ENCODE measurements at places on chromosomes 4 and X. TPM values are rescaled to one million over a fixed set of nuclear protein-coding genes. Genes with fewer than 3 reads are reported as not detected.

ZFP42 gene
- not detected for total RNA-seq

SYN1 gene
- 0.35 TPM for total RNA-seq

BEND2 gene
- not detected for total RNA-seq

TLR1 gene
- total RNA-seq: 19.5 TPM

H2BW2 gene
- 0.10 TPM for total RNA-seq

FAM184B gene
- total RNA-seq: not detected

MAGEC3 gene
- total RNA-seq: not detected

RHOXF2B gene
- total RNA-seq: not detected

ERVMER34-1 gene
- total RNA-seq: not detected

EFHC2 gene
- total RNA-seq: 2.3 TPM

- no peaks in the 10 kb centered on the region for H3K27me3 ChIP-seq
- peaks cover 55% of the 10 kb centered on the region for H3K4me1 ChIP-seq
- H3K4me3 ChIP-seq: no peak overlapping the region
- H3K36me3 ChIP-seq: peaks cover 4% of the 10 kb centered on the region
Measured at GRCh38 chr4:80127870-80128419, 54.9 kb upstream of the ANTXR2 start.

DNA sequence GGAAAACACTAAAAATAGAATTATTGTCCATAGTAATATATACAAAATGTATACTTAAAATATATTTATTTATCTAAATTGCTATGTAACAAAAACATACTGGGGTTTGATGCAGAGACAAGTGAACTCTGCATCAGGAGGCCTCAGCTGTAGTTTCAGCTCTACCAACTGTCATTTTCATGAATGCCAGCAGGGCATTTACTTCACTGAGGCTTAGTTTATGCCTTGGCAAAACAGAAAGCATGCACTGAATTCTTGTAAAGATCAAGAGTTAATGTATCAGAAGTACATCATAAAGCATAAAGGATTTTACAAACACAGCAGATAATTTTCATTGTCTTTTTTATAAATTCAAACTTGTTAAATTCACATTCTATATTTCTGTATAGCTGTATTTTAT, 577.0 kb downstream of the C4orf33 start:
- DNase-seq: no peak
- no peaks in the 10 kb centered on the region for H3K36me3 ChIP-seq
- no peaks in the 10 kb centered on the region for H3K27me3 ChIP-seq
- no peak overlapping the region for H3K4me3 ChIP-seq

GRCh38 chr4:35151816-35152572, 1092.3 kb downstream of the ARAP2 start:
- H3K4me3 ChIP-seq: no peak overlapping the region
- DNase-seq: no peak
- no peaks in the 10 kb centered on the region for H3K27me3 ChIP-seq
- no peaks in the 10 kb centered on the region for H3K4me1 ChIP-seq
- no peaks in the 10 kb centered on the region for H3K36me3 ChIP-seq

- DNase-seq: no peak
- H3K27me3 ChIP-seq: no peaks in the 10 kb centered on the region
- H3K36me3 ChIP-seq: peaks cover 21% of the 10 kb centered on the region
- H3K27ac ChIP-seq: no peak overlapping the region
Measured at GRCh38 chr4:2809610-2810180, 16.8 kb downstream of the SH3BP2 start.

DNA sequence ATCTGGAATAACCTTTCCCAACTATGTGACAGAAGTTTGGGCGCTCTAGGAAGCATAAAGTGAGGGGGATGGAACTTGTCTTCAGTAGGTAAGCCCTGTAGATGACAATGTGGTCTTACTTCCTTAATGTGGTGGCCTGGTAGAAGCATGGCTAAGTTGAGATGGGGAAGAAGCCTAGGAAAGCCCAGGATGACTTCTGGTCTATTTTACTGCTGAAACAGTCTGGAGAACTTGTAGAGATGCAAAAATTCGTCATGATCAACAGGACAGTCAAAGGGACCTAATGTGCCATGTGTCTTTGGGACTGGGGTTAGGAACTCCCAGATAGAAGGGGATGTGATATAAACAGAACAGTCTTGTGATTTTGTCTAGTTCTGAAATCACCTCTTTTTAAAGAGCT, 40.8 kb downstream of the CCNG2 start:
- no peak for DNase-seq
- H3K27me3 ChIP-seq: peaks cover 9% of the 10 kb centered on the region
- peaks cover 21% of the 10 kb centered on the region for H3K4me1 ChIP-seq
- no peak overlapping the region for H3K4me3 ChIP-seq
- H3K36me3 ChIP-seq: no peaks in the 10 kb centered on the region
- no peak overlapping the region for H3K27ac ChIP-seq

GRCh38 chr4:15906020-15906443, 32.5 kb downstream of the FGFBP1 start:
- peaks cover 11% of the 10 kb centered on the region for H3K4me1 ChIP-seq
- H3K4me3 ChIP-seq: no peak overlapping the region
- no peaks in the 10 kb centered on the region for H3K36me3 ChIP-seq
- H3K27ac ChIP-seq: no peak overlapping the region
- no peak for DNase-seq

DNA sequence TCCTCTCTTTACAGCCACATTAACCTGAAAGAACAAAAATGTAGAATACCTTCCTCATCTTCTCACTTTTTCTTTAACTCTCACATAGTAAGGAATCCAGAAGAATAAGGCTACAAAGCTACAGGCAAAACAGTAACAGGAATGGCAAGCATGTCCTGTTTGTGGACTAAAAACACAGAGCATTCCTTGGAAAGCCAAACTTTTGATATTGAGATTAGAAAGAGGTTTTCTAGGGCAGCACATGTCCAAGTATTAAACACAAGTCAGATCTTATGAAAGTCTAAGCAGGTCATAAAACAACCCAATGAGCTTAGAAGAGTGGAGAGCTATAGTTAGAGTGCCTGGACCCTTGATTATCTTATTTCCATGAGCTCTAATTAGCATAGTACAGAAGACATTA, 58.2 kb upstream of the FAM9C start:
- H3K27me3 ChIP-seq: no peaks in the 10 kb centered on the region
- peaks cover 44% of the 10 kb centered on the region for H3K4me1 ChIP-seq
- no peak overlapping the region for H3K4me3 ChIP-seq
- DNase-seq: no peak
- no peak overlapping the region for H3K27ac ChIP-seq
- peaks cover 16% of the 10 kb centered on the region for H3K36me3 ChIP-seq

GRCh38 chr4:156692016-156692415, 279.6 kb downstream of the PDGFC start:
- H3K27me3 ChIP-seq: no peaks in the 10 kb centered on the region
- DNase-seq: no peak
- no peak overlapping the region for H3K27ac ChIP-seq
- no peaks in the 10 kb centered on the region for H3K36me3 ChIP-seq
- H3K4me1 ChIP-seq: no peaks in the 10 kb centered on the region

DNA sequence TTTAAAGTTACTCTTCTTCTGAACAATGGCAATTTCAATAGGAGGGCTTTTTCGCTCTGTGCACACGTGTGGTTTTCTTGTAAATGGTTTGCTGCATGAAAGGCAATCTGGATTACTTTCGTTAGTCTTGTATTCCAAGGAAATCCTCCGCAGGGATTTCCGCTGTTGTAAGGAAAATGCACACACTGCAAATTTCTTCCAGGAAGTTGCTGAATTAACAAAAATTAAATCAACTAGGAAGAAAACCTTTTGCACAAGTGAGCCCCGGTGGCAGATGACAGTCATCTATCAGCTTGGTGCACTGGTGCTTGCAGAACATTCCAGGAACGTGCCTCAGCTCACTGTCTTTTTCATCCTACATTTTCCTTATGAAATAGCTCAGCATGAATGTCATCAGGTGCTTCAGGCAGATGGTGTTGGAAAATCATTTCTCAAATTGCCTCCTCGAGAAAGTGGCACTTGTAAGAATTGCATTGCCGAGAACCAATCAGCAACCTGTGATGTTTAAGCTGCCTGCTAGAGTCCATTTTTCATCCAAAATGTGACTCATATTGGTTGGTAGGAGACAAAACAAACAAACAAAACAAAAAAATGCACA, 272.4 kb upstream of the VCX start:
- H3K4me1 ChIP-seq: no peaks in the 10 kb centered on the region
- H3K27ac ChIP-seq: no peak overlapping the region
- DNase-seq: no peak
- no peaks in the 10 kb centered on the region for H3K36me3 ChIP-seq
- H3K4me3 ChIP-seq: no peak overlapping the region

- H3K4me3 ChIP-seq: no peak overlapping the region
- H3K4me1 ChIP-seq: no peaks in the 10 kb centered on the region
- no peaks in the 10 kb centered on the region for H3K27me3 ChIP-seq
- no peak overlapping the region for H3K27ac ChIP-seq
- no peak for DNase-seq
Measured at GRCh38 chr4:90840828-90841227, 713.6 kb downstream of the CCSER1 start.

- no peaks in the 10 kb centered on the region for H3K4me1 ChIP-seq
- no peak overlapping the region for H3K4me3 ChIP-seq
- DNase-seq: no peak
- no peak overlapping the region for H3K27ac ChIP-seq
Measured at GRCh38 chr4:167143018-167143417, 91.3 kb downstream of the SPOCK3 start.

- H3K4me1 ChIP-seq: no peaks in the 10 kb centered on the region
- no peak for DNase-seq
- H3K27ac ChIP-seq: no peak overlapping the region
- no peak overlapping the region for H3K4me3 ChIP-seq
- H3K27me3 ChIP-seq: no peaks in the 10 kb centered on the region
Measured at GRCh38 chr4:119489305-119489704, 139.3 kb downstream of the PDE5A start.

DNA sequence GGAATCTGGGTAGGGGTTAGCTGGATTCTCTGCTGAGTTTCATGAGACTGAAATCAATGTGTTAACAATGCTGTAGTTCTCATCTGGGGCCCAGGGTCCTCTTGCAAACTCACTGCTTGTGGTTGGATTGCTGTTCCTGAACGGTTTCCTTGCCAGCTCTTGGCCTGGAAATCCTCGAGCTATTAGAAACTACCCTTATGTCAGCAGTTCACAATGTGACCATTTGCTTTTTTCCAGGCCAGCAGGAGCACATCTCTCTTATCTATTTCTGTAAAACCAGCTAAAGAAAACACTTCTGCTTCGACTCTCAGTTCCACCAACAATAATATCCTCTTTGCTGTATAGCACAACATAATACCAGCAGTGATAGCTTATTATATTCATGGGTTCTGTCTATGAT, 140.1 kb upstream of the TRAM1L1 start:
- no peaks in the 10 kb centered on the region for H3K36me3 ChIP-seq
- no peaks in the 10 kb centered on the region for H3K27me3 ChIP-seq
- DNase-seq: no peak
- H3K4me1 ChIP-seq: no peaks in the 10 kb centered on the region
- no peak overlapping the region for H3K27ac ChIP-seq

DNA sequence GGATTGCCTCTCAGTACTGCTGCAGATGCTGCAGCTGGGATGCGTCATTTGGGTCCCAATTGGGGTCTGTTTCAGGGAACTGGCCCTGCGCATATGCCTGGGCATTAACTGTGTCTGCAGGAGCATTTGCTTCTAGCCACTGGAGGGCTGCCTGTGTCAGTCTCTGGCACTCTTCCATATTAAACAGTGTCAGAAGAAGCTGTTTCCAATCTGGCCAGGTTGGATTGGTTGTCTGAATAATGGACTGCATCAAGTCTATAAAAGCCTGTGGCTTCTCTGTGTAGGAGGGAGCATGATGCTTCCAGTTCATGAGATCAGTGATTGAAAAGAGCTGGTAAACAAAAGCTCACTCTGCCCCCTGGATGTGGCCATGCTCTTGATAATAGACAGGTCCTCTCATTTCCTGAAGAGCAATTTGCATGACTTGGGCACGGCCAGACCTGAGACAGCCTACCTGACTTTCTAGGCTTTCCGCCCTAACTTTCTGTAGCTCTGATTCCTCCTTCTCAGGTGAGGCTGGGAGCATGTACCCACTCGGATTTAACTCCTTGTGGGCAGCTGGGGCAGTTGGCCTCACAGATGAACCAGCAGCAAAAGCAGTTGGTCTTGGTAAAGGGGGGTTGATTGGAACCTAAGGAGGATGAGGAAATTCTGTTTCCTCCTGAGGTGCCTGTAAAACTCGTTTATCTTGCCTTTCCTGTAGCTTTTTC, 29.2 kb downstream of the SULT1E1 start:
- H3K27ac ChIP-seq: no peak overlapping the region
- no peaks in the 10 kb centered on the region for H3K27me3 ChIP-seq

- H3K27me3 ChIP-seq: no peaks in the 10 kb centered on the region
- no peak overlapping the region for H3K4me3 ChIP-seq
- no peak for DNase-seq
- peaks cover 34% of the 10 kb centered on the region for H3K4me1 ChIP-seq
- H3K36me3 ChIP-seq: peaks cover 11% of the 10 kb centered on the region
Measured at GRCh38 chrX:154541896-154542722, 4.5 kb downstream of the G6PD start.

DNA sequence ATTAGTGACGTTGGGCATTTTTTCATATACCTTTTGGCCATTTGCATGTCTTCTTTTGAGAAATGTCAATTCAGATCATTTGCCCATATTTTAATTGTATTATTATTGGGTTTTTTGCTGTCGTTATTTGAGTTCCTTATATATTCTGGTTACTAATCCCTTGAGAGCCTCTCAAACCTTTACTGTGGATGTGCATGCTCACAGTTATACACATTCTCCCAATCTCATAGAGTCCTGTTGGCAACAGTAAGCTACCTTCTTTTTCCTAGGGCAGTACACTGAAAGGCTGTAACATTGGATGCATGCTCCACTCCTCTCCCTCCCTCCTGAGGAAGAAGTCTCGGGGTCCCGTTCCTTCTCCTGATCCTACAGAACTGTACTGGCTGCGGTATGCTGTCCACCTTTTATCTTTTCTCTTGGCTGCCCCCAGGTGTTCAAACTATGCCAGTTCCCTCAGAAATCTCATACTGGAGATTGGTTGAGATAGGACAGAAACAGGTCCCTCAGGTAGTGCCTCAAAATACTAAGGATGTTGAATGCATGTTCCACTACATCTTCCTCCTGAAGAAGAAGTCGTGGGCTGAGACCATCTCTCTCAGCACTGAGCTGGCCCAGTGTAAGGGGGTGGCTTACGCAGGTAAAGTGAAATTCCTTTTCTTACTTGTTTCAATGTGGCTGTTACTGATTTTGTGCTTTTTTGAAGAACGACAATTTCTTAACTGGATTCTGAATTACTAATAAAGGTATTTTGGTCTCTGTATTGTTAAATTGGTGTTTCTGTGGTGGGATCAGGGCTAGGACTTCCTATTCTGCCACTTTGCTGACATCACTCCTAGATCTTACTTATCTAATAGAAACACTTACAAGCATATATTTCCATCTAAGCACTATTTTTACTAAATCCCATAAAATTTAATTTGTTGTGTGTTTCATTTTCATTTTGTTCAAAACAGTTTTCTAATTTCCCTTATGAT, 145.4 kb upstream of the HUWE1 start:
- H3K4me3 ChIP-seq: no peak overlapping the region
- H3K27ac ChIP-seq: no peak overlapping the region
- no peaks in the 10 kb centered on the region for H3K36me3 ChIP-seq

DNA sequence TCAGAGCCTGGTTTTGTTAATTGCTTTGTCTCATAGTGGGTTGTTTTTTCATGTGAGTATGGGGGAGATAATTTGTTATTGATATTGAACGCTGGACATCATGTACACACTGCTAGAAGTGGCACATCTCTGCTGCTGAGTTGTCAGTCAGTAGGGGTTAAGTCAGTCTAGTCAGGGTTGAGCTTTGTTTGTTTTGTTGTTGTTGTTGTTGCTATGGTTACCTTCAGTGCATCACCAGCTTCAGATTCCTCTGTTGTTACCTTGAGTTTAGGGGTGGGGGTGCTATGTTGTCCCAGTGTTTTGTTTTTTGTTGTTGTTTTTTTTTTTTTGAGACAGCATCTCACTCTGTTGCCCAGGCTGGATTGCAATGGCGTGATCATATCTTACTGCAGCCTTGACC, 9.9 kb downstream of the YIPF6 start:
- no peak overlapping the region for H3K4me3 ChIP-seq
- no peaks in the 10 kb centered on the region for H3K27me3 ChIP-seq
- no peak for DNase-seq
- peaks cover 22% of the 10 kb centered on the region for H3K4me1 ChIP-seq

All from activated CD4-positive, alpha-beta T cell treated with anti-CD3 and anti-CD28 coated beads, Interleukin-2, amount 10 ng/mL, durations not matched to agents 7 days and 5 days (primary cell).